ENCODE measurements at places on chromosomes 7 and 10. TPM values are rescaled to one million over a fixed set of nuclear protein-coding genes. Genes with fewer than 3 reads are reported as not detected.

Gene MBLAC1
- polyA plus RNA-seq = not detected

DNA sequence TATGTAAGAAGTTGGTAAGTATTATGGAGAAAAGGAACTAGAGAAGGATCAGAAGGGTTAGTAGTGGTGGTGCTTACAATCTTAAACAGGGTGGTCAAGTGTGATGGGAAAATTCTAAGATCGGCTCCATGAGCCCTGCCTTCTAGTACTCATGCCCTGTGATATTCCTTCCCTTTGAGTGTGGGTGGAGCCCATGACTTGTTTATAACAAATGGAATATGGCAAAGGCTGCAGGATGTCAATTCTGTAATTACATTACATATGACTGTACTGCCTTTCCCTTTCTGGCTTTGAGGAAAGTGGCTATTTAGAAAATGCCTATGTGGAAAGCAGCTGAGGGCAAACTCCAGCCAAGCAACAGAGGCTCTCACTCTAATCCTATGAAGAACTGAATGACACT, 309.6 kb downstream of the AGMO start:
- no peak for DNase-seq

DNA sequence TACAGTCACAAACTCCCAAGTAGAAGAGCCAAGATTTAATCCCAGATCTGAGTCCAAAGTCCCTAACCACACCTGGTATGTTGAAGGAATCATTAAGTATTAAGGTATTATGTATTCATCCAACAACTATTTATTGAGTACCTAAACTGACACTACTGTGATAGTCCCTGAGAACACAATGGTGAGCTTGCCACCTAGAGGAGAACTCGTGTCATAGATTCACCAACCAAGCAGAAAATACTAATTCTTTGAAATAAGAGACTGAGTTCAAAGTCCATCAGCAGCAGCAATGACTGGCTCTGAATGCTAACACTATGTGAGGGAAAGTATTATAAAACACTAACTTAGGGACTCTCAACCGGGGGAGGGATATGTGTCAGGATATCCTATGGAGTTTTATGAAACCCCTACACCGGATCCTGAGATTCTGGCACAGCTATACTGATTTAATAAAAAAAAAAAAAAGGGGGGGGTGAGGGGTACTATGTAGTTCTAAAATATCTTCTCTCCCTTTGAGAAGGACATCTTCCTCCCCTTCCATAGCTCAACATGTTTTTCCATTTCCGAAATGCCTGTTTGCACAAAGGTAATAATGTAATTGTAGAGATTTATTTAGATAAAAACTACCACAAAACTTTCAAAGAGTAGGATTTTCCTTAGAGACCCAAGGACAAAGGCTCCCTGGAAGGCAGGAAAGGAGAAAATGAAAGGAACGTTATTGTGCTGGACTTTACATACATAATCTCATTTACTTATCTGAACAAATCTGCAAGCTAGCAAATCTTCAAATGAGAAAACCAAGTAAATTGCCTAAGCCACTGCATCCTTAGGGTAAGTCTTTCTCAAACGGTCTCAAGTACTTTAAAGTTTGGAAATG, 1.6 kb downstream of the NCOA4 start:
- DNase-seq = peak; percentile 22

DNA sequence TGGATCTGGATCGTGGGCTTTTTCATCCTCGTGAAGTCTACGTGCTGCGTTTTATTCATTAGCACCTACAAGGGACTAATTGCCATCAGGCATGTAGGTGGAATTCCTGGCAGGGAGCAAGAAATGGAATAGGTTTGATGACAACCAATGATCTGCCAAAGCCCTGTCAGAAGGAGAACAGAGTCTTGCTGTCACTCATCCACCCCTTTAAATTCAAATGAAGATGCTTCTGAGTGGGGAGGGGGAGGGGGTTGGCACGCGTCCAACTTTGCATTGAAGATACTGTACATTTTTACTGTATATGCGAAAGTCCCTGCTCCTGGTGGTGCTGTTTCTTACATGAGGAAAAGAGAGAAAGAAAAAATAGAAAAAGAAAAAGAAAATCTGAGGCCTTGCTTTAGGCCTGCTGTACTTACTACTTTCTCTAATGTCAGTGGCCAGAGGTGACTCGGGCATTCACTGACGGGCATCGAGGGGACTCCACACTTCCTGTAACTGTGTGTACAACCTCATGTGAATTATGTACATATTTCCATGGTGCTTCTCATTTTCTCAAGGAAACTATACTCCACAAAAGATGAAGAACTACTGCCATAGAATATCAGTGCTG, 569.1 kb downstream of the INHBA start:
- peak; percentile 21 for DNase-seq

GRCh38 chr7:87413951-87414793, 61.3 kb downstream of the ABCB4 start:
- DNase-seq = no peak

- DNase-seq = no peak
These were observed 202.9 kb downstream of the GRM3 start for GRCh38 chr7:86846494-86847190.

All from muscle of arm (tissue), 14 donors.